Heart right ventricle (tissue), 16 donors: ENCODE measurements at places on chromosomes 5 and 9. TPM values are rescaled to one million over a fixed set of nuclear protein-coding genes. Genes with fewer than 3 reads are reported as not detected.

RGS7BP gene
- polyA plus RNA-seq: 0.29 TPM

PCDHGB7 gene
- 1.9 TPM for polyA plus RNA-seq

FOXD4L6 gene
- not detected for polyA plus RNA-seq

TOR2A gene
- 7.6 TPM for polyA plus RNA-seq

TNC gene
- polyA plus RNA-seq: 12.1 TPM

ARHGEF39 gene
- polyA plus RNA-seq: 1.3 TPM

FAM78A gene
- polyA plus RNA-seq: 7.0 TPM

SPAAR gene
- polyA plus RNA-seq: 20.8 TPM

PCDHB7 gene
- 0.35 TPM for polyA plus RNA-seq

PCDHGA6 gene
- polyA plus RNA-seq: 9.4 TPM

- DNase-seq: no peak
Observed at GRCh38 chr5:89397096-89397495, 514.1 kb upstream of the MEF2C start.

DNA sequence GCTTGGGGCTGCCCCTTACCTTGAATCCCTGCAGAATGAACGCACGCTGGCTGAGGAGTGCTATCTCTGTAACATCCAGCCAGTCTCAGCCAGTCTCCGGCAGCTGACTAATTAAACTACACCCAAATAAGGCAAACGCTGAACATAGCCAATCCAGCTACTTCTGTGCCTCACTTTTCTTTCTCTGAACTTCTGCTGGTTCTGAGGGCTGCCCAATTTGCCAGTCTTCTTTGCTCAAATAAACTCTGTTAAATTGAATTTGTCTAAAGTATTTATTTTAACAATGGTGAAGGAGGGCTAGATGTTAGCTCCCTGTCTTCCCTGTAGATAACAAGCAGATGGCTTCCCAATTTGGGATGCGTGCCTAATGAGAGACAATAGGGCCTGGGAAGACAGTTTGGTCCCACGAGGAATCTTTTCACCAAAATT, 154.0 kb upstream of the NFIL3 start:
- no peak for DNase-seq

DNA sequence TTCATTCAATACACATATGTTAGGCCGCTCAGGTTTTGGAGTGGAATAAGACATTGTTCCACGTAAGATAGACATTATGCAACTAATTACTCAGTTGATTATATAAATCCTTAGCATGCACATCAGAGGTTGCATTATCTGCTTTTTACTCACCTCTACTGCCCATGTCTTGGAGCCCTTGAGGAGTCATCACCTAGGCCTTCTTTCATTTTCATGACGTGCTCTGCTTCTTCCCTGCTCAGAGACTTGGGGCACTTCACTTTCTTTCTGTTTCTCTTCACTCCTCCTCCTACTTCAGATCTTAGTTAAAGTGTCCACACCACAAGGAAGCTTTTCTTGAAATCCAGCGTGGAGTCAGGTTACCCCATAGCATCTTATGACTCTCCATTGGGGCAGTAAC, 241.1 kb downstream of the TLR4 start:
- no peak for DNase-seq

DNA sequence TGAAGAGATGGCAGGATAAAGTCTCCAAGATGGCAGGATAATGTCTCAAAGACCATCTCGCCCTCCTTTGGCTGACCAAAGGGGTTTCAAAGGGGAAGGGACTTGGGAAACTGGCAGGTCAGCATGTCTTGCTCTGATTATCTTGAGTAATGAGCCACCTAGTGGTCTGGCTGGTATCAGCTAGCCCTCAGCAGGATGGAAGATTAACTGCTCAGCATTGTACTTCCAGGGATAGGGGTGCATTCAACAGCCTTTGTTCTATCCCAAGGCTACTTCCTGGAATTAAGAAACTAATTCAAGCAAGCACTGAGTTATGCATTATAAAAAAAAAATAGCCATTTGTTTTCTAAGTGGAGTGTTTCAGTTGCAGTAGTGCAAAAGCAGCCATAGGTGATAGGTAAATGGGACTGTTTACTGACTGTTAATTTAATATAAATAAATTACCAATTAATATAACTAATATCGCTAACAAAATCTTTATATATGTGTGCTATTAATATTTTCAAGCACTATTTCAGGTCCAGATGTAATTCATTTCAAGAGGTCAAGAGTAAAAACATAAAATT, 555.5 kb downstream of the CDH9 start:
- DNase-seq: no peak

DNA sequence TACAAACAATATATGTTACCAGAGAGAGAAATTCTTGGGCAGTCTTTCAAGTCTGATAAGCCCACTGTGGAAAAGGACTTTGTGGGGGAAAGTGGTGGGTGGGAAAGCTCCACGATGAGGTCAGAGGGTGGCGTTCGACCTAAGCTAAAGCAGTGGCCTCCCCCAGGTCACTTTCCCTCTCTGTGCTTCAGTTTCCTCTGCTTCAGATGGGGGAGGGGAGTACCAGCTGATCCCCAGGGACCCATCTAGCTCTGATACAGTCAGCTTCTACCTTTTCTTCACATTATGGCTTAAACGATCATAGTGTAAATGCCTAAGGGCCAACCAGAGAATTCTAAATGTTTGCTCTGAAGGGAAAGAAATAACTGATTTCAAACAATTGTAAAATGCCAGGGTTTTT, 36.6 kb upstream of the ARSB start:
- no peak for DNase-seq

- DNase-seq: peak; percentile 82
Observed at GRCh38 chr5:96614110-96614691, 48.0 kb upstream of the CAST start.

DNA sequence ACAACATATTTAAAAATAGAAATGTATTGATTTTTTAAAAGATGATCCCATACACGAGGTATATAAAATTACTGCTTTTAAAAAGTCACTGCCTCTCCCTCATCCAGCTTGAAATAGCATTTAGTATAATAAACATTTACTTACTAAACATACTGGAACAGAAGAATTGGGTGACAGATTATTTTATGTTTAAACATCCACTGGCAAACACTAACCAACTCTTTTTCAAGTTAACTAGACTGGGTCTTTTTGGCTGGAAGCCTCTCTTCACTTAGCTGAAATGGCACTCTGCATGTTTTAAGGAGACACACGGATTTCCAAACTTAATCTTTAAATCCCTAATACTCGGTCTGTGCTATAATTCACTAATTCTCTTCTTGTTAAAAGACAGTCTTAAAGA, 19.0 kb downstream of the CTXN3 start:
- DNase-seq: no peak

DNA sequence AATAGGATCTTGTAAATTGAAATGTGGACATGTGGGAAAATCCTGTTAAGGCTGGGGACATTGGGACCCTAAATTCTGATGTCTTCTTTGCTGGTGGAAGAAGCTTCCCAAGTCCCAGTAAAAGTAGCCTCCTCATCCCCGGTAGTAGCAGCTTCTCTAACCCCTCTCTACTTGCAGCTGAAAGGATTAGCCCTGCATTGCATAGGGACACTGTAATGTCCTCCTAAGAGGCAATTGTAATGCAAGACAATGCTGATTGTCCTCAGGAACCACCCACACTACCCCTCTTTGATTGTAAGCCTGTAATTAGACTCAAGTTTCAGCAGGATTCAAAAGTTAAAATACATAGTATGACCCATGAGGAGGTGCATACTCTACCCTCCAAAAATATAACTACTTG, 1938.4 kb upstream of the C9orf72 start:
- no peak for DNase-seq

GRCh38 chr5:129161830-129162229, 67.3 kb downstream of the ISOC1 start:
- no peak for DNase-seq

DNA sequence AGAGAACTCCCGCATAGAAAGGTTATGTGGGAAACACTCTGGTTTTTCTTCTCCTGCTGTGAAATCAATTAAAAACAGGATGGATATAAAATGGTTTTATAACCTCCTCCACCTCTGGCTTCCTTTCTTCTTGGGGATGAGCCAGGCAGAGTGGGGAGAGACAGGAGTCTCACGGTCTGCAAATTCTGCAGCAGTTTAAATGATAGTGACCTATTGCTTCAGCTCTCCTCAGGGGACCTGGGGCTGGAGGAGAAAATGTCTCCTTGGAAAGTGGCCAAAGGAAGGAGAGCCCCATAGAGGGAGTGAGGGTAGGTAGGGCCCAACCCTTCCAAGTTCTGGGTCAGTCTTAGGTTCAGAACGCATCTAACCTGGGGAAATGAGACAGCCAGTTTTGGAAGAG, 118.8 kb downstream of the MTX3 start:
- DNase-seq: no peak

GRCh38 chr5:15442193-15442570, 57.8 kb upstream of the FBXL7 start:
- no peak for DNase-seq

DNA sequence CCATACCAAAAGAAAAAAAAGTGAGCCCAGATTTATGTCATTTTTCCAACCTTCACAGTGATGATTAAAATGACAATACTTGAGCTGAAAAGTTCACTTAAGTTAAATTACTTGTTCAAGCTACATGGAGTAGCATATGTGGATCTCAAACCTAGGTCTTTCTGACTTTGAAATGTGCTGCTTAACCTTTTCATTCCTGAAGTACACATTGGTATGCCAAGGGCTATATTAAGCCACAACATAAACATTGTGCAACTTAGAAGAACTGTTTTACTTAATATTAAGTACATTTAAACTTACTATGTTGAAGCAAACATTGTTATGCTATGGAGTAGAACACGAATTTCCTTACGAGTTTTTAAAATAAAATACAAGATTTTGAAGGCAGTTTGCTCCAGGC, 105.0 kb downstream of the GIN1 start:
- DNase-seq: no peak

- DNase-seq: no peak
Observed at GRCh38 chr5:12570688-12571087, 666.4 kb upstream of the CTNND2 start.

DNA sequence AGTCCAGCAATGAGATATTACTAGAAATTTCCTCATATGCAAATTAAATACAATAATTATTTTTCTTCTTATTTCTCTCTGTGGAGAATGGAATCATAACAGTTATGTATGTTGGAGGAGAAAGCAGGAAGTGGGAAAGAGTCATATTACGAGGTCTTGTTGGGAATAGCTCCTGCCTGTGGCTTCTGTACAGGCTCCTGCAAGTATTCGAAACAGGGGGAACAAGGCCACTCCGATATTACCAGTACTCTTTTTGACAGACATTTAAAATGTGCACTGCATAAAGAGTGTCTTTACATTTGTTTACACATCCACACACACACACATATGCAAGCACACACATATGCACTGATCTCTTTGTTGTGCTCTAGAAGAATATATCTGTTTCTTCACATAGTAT, 812.0 kb upstream of the ZNF608 start:
- DNase-seq: no peak

DNA sequence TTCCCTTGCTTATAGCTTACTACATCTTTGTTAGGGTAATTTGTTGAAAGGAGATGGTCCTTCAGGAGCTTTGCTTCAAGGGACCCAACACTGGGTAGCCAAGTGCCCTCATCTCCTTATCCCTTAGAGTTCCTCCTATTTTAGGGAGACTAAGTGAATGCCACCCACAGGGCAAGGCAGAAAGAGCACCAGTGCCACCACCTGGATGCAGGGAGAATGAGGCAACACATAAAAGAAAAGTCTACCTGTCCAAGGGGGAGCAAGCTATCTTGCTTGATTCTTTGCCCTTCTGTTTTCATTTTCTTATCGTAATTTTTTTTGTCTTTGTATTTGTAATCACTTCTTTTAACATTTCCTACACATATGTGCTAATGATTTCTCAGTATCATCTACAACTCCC, 205.5 kb downstream of the NPR3 start:
- no peak for DNase-seq

GRCh38 chr5:7881091-7881490, 12.1 kb downstream of the MTRR start:
- no peak for DNase-seq

DNA sequence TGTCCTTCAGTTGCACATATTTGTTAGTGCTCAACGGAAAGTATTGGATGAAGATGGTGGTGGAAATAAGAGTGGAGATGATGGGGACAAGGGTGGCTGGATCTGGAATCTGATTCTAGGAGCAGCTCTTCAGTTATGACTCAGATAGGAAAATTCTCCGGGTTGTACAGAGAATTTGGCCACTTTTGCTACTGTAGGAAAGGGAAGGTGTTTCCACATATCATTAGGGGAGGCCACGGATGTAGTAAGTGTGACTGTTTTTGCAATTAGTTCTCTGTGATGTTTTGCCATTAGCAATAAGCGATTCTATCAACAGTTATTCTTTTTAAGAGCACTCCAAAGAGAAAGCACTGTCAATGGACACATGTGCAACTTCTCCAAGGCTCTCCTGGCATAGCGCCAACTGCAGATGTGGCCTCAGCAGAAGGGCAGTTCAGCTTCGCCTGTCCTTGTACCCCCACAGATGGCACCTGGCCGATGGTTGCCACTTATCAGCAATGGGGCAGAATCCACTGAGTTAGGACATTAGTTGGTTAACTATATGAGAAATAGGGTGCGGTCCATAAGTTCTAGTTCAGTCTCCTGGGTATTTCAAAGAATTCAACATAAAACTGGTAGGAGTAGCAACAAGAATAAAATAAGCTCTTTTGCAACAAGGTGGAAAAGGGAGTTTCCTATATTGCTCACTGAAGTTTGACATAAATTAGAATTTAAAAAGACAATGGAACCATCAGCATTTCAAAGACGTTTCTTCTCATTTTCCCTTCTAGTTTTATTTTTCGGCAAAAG, 96.3 kb downstream of the ARSB start:
- DNase-seq: peak; percentile 51

GRCh38 chr5:108238936-108239887, 142.7 kb downstream of the FBXL17 start:
- DNase-seq: no peak

- DNase-seq: no peak
Observed at GRCh38 chr5:143771189-143771588, 40.8 kb upstream of the HMHB1 start.

- DNase-seq: no peak
Observed at GRCh38 chr9:70883963-70884793, 237.2 kb downstream of the TRPM3 start.

DNA sequence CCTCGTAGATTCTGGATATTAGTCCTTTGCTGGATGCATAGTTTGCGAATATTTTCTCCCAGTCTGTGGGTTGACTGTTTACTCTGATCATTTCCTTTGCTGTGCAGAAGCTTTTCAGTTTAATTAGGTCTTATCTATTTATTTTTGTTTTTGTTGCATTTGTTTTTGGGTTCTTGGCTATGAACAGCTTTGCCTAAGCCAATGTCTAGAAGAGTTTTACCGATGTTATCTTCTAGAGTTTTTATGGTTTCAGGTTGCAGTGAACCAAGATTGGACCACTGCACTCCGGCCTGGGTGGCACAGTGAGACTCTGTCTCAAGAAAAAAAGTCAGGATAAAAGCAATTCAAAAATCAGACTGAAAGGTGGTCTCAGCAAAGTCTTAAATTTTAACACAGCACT, 188.5 kb downstream of the EPB41L4A start:
- DNase-seq: no peak
